ENCODE measurements at places on chromosomes 7 and 10.

DNA sequence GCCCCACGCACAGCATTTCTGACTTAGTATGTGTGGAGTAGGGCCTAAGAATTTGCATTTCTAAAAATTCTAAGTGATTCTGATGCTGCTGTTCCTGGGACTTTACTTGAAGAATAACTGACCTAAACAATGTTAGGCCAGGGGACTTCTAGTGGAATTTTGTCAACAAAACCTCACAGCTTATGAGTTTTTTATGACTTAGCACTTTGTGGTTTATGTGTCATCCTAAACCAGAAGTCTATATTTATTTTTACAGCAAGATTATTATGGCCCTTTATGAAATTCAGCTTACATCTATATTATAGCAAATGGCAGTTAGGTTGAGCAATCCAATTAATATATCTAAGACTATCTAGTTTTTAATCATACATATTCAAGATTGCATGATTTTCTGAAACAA lies 24.6 kb upstream of the BET1 start:
- no peak for DNase-seq

DNA sequence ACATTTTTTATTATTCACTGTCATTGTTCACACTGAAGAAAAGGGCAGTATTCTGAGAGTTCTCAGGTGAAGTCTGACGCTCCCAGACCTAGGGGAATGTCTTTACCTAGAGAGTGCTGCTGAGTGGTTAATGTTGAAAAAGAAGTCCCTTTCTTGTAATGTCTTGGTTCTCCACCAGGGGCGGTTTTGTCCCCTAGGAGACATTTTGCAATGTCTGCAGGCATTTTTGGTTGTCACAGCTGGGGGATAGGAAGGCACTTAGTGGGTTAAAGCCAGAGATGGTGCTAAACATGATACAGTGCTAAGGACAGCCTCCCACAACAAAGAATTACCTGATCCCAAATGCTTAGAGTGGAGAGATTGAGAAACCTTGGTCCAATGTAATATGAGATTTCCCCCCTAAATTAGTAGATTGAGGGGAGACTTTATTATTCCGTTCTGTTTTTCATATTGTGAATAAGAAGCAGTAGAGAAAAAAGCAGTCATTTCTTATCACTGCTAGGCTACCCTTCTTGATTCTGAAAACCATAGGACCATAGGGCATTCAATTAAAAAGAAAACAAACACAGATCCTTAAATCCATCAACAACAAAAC lies 13.1 kb downstream of the UMAD1 start:
- no peak for DNase-seq

- DNase-seq: no peak
These were observed 2.4 kb downstream of the FEZF1 start for GRCh38 chr7:122301858-122302760.

- no peak for DNase-seq
These were observed 133.1 kb upstream of the ADAM12 start for GRCh38 chr10:126521399-126521798.

DNA sequence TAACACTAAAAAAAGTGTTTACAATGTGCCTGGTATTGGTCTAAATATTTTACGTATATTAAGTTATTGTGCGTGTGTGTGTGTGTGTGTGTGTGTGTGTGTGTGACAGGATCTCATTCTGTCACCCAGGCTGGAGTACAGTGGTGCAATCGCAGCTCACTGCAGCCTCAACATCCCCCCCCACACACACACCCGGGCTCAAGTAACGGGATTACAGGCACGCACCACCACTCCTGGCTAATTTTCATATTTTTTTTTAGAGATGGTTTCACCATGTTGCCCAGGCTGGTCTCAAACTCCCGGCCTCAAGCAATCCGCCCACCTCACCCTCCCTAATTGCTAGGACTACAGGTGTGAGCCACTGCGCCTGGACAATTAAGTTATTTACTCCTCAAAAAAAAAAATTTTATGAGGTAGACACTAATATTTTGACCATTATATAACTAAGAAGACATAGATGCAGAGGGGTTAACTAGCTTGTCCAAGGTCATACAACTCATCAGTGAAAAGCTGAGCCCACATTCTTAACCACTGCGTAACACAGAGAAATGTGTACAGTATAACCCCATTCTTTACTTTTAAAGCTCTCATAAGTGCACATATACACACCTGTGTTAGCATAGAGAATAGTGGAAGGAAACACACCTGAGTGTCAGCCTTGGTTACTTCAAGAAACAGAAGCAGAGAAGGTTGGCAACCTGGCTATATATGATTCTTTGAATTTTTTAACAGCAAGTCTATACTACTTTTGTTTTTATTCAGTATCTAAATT lies 35.0 kb downstream of the DNAJC12 start:
- DNase-seq: no peak

- DNase-seq: no peak
These were observed 1.4 kb upstream of the GDF2 start for GRCh38 chr10:47320812-47321211.

DNA sequence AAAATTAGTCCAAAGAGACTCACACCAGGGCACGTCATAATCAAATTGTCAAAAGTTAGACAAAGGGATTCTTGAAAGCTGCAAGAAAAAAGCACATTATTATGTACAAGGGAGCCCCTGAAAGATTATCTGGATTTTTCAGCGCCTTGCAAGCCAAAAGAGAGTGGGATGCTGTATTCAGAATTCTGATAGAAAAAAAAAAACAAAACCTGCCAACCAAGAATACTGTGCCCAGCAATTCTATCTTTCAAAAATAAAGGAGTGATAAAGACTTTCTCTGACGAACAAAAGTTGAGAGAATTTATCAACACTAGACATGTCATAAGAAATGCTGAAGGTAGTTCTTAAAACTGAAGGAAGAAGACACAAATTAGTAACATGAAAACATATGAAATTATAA lies 240.2 kb downstream of the SNX13 start:
- no peak for DNase-seq

DNA sequence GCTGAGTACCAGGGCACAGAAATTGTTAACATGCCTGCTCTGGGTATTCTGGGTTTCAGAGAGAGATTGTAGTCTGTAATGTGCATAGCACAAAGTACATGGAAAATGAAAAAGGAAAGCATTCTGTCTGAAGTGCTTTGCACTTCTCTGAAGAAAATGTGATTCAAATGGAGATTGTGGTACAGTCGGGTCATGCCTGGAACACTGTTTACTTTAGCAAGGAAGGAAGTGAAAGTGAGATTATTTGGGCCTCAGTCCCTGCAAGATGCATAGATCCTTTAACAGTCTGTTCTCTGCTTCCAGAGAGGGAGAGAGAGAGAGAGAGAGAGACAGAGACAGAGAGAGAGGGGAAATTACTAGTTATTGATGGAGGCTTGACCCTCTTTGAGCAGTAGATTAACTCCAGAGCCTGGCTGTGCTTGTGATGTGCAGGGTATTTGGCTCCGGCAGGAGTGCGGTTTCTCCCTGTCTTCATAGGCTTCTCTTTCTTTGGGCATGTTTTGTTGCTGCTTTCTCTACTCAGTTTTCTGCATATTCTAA lies 5.4 kb downstream of the VWC2 start:
- no peak for DNase-seq

DNA sequence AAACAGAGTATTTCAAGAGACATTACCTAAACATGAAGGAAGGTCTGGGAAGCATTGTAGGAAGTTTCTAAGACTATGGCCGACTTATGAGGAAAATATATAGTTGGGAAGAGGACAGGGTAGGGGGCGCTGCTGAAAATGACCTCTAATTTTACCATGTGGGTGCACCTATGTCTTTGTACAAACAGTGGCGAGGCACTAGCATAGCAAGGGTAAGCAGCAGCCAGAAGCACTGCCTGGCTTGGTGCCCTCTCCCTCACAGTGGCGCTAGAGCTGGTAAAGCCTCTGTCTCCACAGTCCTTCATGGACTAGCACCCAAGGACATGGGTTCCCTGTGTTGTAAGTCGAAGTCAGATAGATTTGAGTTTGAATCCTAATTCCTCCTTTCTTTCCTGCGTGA lies 461.2 kb downstream of the INHBA start:
- DNase-seq: no peak

Measured in activated T-helper 1 cell treated with anti-CD3 and anti-CD28 coated beads, Interleukin-2, amount 50 U/mL, for 16 hours (primary cell).